Activated CD8-positive, alpha-beta T cell treated with anti-CD3 and anti-CD28 coated beads, Interleukin-2, amount 10 ng/mL, durations not matched to agents 7 days and 5 days (primary cell): ENCODE measurements at places on chromosomes 7 and 10. TPM values are rescaled to one million over a fixed set of nuclear protein-coding genes. Genes with fewer than 3 reads are reported as not detected.

The PLAU gene
- total RNA-seq, result 1.6 TPM

GRCh38 chr10:124629415-124629814 lies 114.8 kb downstream of the FAM53B start:
- DNase-seq, result no peak
- H3K36me3 ChIP-seq, result peaks cover 10% of the 10 kb centered on the region
- H3K4me3 ChIP-seq, result no peak overlapping the region
- no peak overlapping the region for H3K27ac ChIP-seq

- no peaks in the 10 kb centered on the region for H3K36me3 ChIP-seq
- no peak overlapping the region for H3K4me3 ChIP-seq
- DNase-seq, result no peak
- H3K4me1 ChIP-seq, result no peaks in the 10 kb centered on the region
- no peaks in the 10 kb centered on the region for H3K27me3 ChIP-seq
These were observed 229.6 kb downstream of the MGMT start for GRCh38 chr10:129696636-129697035.

The UPK3BL1 gene
- 37.2 TPM for total RNA-seq

DNA sequence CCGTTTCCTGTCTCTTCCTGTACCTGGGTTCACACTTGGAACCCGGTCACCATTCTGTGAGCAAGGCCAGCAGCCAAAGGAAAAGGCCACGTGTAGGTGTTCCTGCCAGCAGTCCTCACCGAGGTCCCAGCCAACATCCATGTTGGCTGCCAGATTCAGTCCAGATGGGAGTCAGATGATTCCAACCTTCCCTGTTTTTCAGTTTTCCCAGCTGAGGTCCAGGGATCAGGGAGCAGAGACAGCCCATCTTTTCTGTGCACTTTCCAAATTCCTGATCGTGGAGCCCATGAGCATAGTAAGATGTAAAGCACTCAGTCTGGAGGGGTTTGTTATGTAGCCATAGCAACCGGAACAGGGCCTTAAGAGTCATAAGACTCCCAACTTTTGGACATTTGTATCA lies 3.9 kb upstream of the PVRIG start:
- peaks cover 63% of the 10 kb centered on the region for H3K4me1 ChIP-seq
- DNase-seq, result no peak
- no peak overlapping the region for H3K4me3 ChIP-seq
- H3K27me3 ChIP-seq, result no peaks in the 10 kb centered on the region
- no peak overlapping the region for H3K27ac ChIP-seq
- peaks cover 20% of the 10 kb centered on the region for H3K36me3 ChIP-seq

The SLC29A4 gene
- 0.42 TPM for total RNA-seq

The CFAP43 gene
- total RNA-seq, result not detected

- no peak overlapping the region for H3K27ac ChIP-seq
- no peaks in the 10 kb centered on the region for H3K4me1 ChIP-seq
These were observed 58.3 kb downstream of the DOCK4 start for GRCh38 chr7:112147793-112148361.

DNA sequence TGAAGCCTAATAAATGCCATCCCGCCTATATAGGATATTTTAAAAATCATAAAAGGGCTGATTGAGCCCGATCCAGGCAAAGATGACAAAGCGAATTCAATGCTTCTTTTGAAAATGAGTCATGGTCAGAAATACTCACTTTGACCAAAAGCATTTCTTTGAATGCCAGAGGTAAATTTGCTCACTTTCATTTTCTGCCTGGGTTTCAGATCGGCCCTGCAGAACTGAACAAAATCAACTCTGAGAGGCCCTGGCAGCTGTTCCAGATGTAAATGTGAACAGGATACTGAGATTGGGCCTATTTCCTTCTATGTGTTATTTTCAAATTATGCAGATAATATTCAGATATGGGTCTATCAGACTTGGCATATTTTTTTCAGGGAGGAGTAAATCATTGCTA lies 114.8 kb upstream of the ARID5B start:
- no peak for DNase-seq
- H3K4me1 ChIP-seq, result peaks cover 37% of the 10 kb centered on the region
- no peak overlapping the region for H3K27ac ChIP-seq
- no peaks in the 10 kb centered on the region for H3K27me3 ChIP-seq
- no peak overlapping the region for H3K4me3 ChIP-seq

GRCh38 chr7:601595-602340 lies 82.1 kb upstream of the PDGFA start:
- H3K27ac ChIP-seq, result peak overlapping the region; percentile 100
- DNase-seq, result peak; percentile 81
- H3K4me1 ChIP-seq, result peaks cover 64% of the 10 kb centered on the region
- peaks cover 38% of the 10 kb centered on the region for H3K36me3 ChIP-seq
- H3K4me3 ChIP-seq, result peak overlapping the region; percentile 57

The UCN3 gene
- not detected for total RNA-seq
